Activated naive CD8-positive, alpha-beta T cell treated with anti-CD3 and anti-CD28 coated beads for 36 hours (primary cell): ENCODE measurements at places on chromosomes 1 and 21. TPM values are rescaled to one million over a fixed set of nuclear protein-coding genes. Genes with fewer than 3 reads are reported as not detected.

The AADACL4 gene
- not detected for total RNA-seq

The CD247 gene
- 166 TPM for total RNA-seq

The KCNA2 gene
- 0.08 TPM for total RNA-seq

The FBXO28 gene
- total RNA-seq = 28.6 TPM

The LDLRAD1 gene
- not detected for total RNA-seq

The RNU1-2 gene
- total RNA-seq = 874 TPM

The CXADR gene
- total RNA-seq = 0.92 TPM

The RNU1-3 gene
- 874 TPM for total RNA-seq

The BATF3 gene
- 74.7 TPM for total RNA-seq

The NHLH1 gene
- total RNA-seq = 0.34 TPM

- peaks cover 5% of the 10 kb centered on the region for H3K4me1 ChIP-seq
- peaks cover 19% of the 10 kb centered on the region for H3K27me3 ChIP-seq
- H3K4me3 ChIP-seq = no peak overlapping the region
- H3K36me3 ChIP-seq = no peaks in the 10 kb centered on the region
These were observed 8.1 kb downstream of the BLACAT1 start for GRCh38 chr1:205447457-205448341.

GRCh38 chr1:248688527-248689298, 13.9 kb downstream of the OR14I1 start:
- no peak overlapping the region for H3K27ac ChIP-seq
- peaks cover 5% of the 10 kb centered on the region for H3K27me3 ChIP-seq
- no peak for DNase-seq
- no peaks in the 10 kb centered on the region for H3K36me3 ChIP-seq
- no peak overlapping the region for H3K4me3 ChIP-seq
- H3K4me1 ChIP-seq = peaks cover 3% of the 10 kb centered on the region

DNA sequence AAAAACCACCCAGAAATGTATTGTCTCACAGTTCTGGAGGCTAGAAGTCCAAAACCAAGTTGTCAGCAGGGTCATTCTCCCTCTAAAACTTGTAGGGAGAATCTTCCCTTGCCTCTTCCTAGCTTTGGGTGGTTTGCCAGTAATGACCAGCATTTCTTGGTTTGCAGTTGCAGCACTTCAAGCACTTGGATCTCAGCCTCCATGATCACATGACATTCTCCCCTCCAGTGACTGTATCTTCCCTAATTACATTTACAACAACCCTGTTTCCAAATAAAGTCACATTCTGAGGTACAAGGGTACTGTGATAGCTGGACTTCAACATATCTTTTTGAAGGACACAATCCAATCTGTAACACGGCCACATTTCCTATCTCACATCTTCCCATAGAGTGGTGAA, 37.2 kb downstream of the EVI5 start:
- H3K4me1 ChIP-seq = no peaks in the 10 kb centered on the region
- no peak overlapping the region for H3K4me3 ChIP-seq
- H3K27ac ChIP-seq = no peak overlapping the region

GRCh38 chr1:223765719-223766340, 53.5 kb downstream of the CAPN2 start:
- DNase-seq = no peak
- H3K4me3 ChIP-seq = no peak overlapping the region
- H3K27ac ChIP-seq = no peak overlapping the region

DNA sequence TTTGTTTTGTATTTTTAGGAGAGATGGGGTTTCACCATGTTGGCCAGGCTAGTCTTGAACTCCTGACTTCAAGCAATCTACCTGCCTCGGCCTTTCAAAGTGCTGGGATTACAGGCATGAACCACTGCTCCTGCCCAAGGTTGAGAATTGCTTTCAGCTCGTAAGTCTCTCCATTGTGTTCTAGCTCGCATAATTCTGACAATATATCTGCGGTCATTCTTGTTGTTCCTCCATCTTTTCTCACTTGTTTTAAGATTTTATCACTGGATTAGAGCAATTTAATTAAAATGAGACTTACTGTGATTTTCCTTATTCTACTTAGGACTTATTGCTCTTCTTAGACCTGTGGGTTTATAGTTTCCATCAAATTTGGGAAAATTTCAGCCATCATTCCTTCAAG, 102.9 kb downstream of the AHCTF1 start:
- peaks cover 11% of the 10 kb centered on the region for H3K36me3 ChIP-seq
- no peaks in the 10 kb centered on the region for H3K4me1 ChIP-seq
- H3K27me3 ChIP-seq = peaks cover 14% of the 10 kb centered on the region
- H3K27ac ChIP-seq = no peak overlapping the region
- no peak for DNase-seq
- H3K4me3 ChIP-seq = no peak overlapping the region

- H3K27me3 ChIP-seq = peaks cover 13% of the 10 kb centered on the region
- H3K36me3 ChIP-seq = no peaks in the 10 kb centered on the region
- no peaks in the 10 kb centered on the region for H3K4me1 ChIP-seq
- no peak for DNase-seq
- no peak overlapping the region for H3K27ac ChIP-seq
These were observed 192.8 kb upstream of the CAMK1G start for GRCh38 chr1:209390764-209391163.

- no peak for DNase-seq
- no peak overlapping the region for H3K27ac ChIP-seq
- no peaks in the 10 kb centered on the region for H3K36me3 ChIP-seq
- H3K4me3 ChIP-seq = no peak overlapping the region
These were observed 103.2 kb upstream of the DYNLT5 start for GRCh38 chr1:66648901-66649595.

- H3K4me3 ChIP-seq = peak overlapping the region; percentile 23
- no peak for DNase-seq
- peaks cover 78% of the 10 kb centered on the region for H3K4me1 ChIP-seq
- H3K27ac ChIP-seq = peak overlapping the region; percentile 10
These were observed 172.5 kb upstream of the EDN2 start for GRCh38 chr1:41656825-41657500.

GRCh38 chr1:3892748-3893147, 7.3 kb downstream of the C1orf174 start:
- H3K4me1 ChIP-seq = peaks cover 35% of the 10 kb centered on the region
- H3K4me3 ChIP-seq = no peak overlapping the region
- no peak for DNase-seq
- no peaks in the 10 kb centered on the region for H3K27me3 ChIP-seq
- H3K27ac ChIP-seq = no peak overlapping the region
- peaks cover 44% of the 10 kb centered on the region for H3K36me3 ChIP-seq

DNA sequence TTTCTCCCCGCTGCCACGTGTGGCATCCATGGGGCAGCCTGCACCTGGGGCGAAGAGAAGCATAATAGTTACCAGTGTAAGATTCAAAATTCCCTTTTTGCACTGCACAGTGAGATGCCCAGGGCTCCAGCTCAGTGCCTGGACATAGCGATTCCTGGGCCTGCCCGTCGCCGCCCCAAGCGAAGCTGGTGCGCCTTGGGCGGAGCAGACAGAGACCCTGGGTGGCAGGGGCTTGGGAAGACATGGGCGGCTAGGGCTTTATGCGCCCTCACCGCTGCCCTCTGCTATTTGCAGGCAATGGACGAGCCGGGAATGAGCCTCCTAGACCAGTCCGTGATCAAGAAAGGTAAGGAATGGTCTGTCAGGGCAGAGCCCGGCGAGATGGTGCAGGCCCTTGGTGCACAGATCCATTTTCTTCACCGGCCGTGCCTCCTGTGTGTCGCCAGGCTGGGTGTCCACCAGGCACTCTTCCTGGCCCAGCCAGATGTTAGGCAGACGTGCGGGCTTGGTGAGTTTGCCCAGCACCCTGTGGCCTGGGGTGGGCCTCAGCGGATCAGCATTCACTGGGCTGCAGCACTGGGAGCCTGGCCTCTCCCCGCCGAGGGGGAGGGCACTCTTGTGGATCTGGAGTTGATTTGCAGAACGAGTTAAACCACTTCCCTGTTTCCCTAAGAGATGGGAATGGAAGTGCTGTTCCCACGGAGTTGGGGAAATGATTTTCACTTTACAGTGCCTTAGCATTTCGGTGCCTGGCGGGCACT, 1.7 kb downstream of the TFAP2E start:
- no peaks in the 10 kb centered on the region for H3K36me3 ChIP-seq
- H3K4me3 ChIP-seq = no peak overlapping the region
- H3K27me3 ChIP-seq = peaks cover 16% of the 10 kb centered on the region
- peaks cover 17% of the 10 kb centered on the region for H3K4me1 ChIP-seq

GRCh38 chr1:18673976-18674375, 43.3 kb downstream of the PAX7 start:
- no peaks in the 10 kb centered on the region for H3K36me3 ChIP-seq
- DNase-seq = no peak
- H3K4me1 ChIP-seq = peaks cover 5% of the 10 kb centered on the region
- H3K4me3 ChIP-seq = no peak overlapping the region

GRCh38 chr1:90510143-90510542, 207.0 kb downstream of the BARHL2 start:
- H3K4me3 ChIP-seq = no peak overlapping the region
- H3K36me3 ChIP-seq = no peaks in the 10 kb centered on the region
- H3K27ac ChIP-seq = no peak overlapping the region
- no peaks in the 10 kb centered on the region for H3K4me1 ChIP-seq

DNA sequence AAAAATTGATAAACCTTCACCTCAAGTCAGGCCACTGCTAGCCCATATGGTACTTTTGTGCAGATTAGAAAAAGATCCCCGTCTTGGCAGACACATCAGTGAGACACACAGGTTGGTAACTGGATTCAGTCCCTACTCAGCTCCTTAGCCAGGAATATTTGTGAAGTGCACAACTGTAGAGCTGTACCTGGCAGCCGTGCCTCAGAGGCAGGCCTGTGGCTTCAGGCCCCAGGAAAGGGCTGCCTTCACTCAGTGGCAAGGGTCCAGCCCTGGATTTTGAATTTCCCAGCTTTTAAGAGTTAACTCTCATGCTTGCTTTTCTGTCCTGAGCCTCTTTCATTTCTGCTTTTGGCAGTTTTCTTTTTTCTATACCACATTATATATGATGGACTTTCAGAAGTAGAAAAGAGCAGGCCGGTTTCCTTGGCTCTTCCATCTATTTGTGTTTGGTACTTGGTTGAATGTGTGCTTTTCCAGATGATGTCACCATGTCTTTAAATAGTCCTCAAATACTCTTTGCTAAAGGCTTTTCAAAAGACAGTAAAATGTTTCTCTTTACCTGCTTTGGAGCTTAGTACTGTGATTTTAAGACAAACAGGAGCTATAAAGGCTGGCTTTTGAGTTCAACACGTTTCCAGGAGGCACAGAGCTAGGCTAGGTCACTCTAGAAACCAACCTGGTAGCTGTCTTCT, 186.6 kb downstream of the AK5 start:
- DNase-seq = no peak
- peaks cover 3% of the 10 kb centered on the region for H3K4me1 ChIP-seq
- H3K4me3 ChIP-seq = no peak overlapping the region
- H3K27me3 ChIP-seq = no peaks in the 10 kb centered on the region
- peaks cover 9% of the 10 kb centered on the region for H3K36me3 ChIP-seq

DNA sequence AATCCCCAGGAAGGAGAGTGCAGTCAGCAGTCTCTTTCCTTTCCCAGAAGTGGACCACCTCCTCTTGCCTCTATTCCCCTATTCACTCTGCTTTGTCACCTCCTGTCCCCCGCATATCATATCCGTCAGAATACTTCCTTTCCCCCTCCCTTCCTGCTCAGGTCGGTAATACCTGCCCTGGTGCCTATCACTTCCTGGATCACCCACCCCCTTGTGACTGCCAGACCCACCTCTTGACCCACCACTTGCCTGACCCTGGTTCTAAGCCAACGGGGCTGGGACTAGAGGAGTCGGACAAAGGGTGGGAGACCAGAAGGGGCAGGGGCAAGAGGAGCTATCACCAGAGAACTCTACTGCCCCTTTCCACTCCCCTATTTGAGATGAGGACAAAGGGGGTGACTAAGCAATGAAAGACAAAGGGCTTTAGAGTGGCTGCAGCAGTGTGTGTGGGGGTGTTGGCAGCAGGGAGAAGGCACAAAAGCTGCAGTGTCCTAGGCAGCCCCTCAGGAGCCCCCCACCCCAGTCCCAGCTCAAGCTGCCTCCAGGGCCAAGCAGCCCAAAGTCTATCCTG, 1.7 kb upstream of the ADAMTS4 start:
- peaks cover 39% of the 10 kb centered on the region for H3K4me1 ChIP-seq
- no peaks in the 10 kb centered on the region for H3K27me3 ChIP-seq
- H3K4me3 ChIP-seq = peak overlapping the region; percentile 92
- DNase-seq = peak; percentile 21

DNA sequence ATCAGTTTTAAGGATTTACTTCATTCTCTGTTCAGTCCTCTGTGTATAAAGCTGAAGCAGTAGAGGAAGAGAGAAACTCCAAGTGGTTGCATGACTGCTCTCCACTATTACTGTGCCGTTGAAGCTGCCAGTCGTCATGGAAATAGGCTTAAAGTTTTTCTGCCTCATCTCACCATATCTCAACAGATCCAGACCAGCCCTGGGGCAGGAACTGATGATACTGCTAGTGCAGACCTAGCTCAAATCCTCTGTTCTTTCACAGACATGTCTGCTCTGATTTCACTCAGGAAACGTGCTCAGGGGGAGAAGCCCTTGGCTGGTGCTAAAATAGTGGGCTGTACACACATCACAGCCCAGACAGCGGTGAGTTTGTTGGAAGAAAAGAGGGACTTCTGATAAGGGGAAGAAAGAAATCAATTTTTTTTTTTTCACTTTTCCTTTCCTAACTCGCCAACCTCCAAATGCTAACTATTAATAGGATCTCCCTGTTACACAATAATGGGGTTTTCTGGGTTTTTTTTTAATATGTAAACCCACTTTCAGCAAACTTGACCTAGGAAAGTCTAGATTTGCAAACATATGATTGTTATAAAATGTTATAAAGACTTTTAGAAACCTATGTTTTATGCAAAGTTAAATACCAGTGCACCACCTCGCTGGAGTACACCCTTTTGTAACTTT, 22.2 kb upstream of the STRIP1 start:
- H3K27me3 ChIP-seq = no peaks in the 10 kb centered on the region
- H3K4me1 ChIP-seq = peaks cover 2% of the 10 kb centered on the region
- peak overlapping the region; percentile 67 for H3K27ac ChIP-seq
- no peak overlapping the region for H3K4me3 ChIP-seq
- peaks cover 13% of the 10 kb centered on the region for H3K36me3 ChIP-seq

GRCh38 chr21:33682992-33683627, 40.8 kb downstream of the ITSN1 start:
- H3K36me3 ChIP-seq = no peaks in the 10 kb centered on the region
- DNase-seq = no peak
- no peaks in the 10 kb centered on the region for H3K27me3 ChIP-seq
- no peak overlapping the region for H3K27ac ChIP-seq

- H3K27ac ChIP-seq = no peak overlapping the region
- no peaks in the 10 kb centered on the region for H3K36me3 ChIP-seq
- H3K4me3 ChIP-seq = no peak overlapping the region
- H3K27me3 ChIP-seq = no peaks in the 10 kb centered on the region
These were observed 13.5 kb downstream of the FALEC start for GRCh38 chr1:150529017-150529416.

GRCh38 chr1:8671306-8671917, 146.0 kb downstream of the RERE start:
- H3K27me3 ChIP-seq = no peaks in the 10 kb centered on the region
- peaks cover 2% of the 10 kb centered on the region for H3K36me3 ChIP-seq
- peaks cover 38% of the 10 kb centered on the region for H3K4me1 ChIP-seq
- H3K27ac ChIP-seq = no peak overlapping the region

- DNase-seq = no peak
- H3K27me3 ChIP-seq = no peaks in the 10 kb centered on the region
- no peak overlapping the region for H3K4me3 ChIP-seq
- no peak overlapping the region for H3K27ac ChIP-seq
These were observed 384.7 kb upstream of the VAMP3 start for GRCh38 chr1:7386226-7387052.

GRCh38 chr1:82880506-82880905, 1079.8 kb downstream of the ADGRL2 start:
- no peak overlapping the region for H3K4me3 ChIP-seq
- H3K4me1 ChIP-seq = no peaks in the 10 kb centered on the region
- no peak overlapping the region for H3K27ac ChIP-seq
- no peak for DNase-seq
- H3K36me3 ChIP-seq = no peaks in the 10 kb centered on the region
